ENCODE measurements at places on chromosomes 2 and 18.

- DNase-seq: no peak
These were observed 74.8 kb upstream of the SLC66A3 start for GRCh38 chr2:11080253-11081115.

DNA sequence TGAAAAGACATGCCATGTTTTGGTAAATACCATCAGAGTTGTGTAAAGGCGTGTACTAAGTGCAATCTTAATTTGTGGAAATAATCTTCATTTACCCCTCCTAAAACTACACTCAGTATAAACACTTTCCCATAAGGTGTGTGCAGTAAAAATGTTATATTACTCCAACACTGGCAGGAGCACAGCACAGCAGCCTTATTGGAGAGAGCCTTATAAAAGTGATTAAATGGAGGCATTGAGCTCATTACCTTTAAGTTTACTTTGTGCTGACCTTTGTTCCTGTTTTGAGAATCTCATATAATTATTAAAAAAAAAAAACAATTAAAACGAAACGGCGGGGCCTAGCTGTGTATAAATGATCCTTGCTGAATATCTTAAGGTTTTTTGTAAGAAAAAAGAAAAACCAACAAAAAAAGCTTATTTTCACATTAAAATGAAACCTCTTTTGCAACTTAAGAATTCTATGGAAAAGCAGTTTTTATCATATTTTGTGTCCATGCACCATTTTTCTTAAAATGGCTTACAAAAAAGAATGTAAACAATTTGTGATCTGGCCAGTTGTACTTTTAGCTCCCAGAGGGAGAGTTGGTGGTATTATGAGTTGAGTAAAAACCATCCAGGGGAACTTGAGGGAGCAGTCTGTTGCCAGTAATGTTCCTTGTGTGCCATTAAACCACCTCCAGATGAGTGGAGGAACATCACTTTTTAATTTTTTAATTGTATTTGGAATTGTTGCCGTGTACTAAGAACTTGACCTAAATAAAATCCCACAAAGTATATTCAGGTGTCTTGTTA is 103.4 kb downstream of the ABI2 start:
- DNase-seq: no peak

- DNase-seq: no peak
These were observed 2.3 kb downstream of the DCAF17 start for GRCh38 chr2:171436307-171436706.

GRCh38 chr2:159160412-159160811 is 126.1 kb downstream of the WDSUB1 start:
- DNase-seq: no peak

DNA sequence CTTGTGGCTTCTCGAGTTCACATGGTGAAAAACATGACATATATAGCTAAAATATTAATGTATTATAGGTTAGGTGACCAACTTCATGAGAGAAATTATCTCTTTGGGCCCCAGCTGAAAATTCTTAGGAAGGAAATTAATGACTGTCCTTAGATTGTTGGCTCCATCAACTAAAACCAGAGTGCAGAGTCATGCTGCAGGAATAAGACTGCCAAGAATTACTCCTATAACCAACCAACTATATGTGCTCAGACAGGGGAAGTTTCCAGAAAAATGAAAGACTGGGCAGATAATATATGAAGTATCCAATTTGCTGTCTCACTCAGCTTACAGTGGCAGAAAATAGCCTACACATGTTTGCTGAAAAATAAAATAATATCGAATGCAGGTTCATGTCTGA is 71.0 kb upstream of the TMEFF2 start:
- DNase-seq: no peak

DNA sequence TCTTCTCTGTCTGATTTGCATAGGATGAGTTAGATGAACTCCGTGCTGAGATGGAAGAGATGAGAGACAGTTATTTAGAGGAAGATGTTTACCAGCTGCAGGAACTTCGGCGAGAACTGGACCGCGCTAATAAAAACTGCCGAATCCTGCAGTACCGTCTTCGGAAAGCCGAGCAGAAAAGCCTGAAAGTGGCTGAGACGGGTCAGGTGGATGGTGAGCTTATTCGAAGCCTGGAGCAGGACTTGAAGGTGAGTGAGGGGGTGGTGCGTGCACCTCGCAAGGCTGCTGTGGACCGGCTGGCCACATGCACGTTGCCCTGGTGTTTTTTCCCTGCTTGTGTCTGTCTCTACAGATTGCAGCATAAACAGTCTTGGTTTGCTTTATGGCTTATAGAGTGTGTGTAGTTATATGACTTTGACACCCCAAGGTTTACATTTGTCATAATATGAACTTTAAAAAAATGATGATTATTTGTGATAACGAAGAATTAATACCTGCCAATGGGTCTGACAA is 13.1 kb downstream of the MTCL1 start:
- DNase-seq: no peak

GRCh38 chr2:3256157-3256556 is 121.5 kb downstream of the EIPR1 start:
- DNase-seq: no peak

DNA sequence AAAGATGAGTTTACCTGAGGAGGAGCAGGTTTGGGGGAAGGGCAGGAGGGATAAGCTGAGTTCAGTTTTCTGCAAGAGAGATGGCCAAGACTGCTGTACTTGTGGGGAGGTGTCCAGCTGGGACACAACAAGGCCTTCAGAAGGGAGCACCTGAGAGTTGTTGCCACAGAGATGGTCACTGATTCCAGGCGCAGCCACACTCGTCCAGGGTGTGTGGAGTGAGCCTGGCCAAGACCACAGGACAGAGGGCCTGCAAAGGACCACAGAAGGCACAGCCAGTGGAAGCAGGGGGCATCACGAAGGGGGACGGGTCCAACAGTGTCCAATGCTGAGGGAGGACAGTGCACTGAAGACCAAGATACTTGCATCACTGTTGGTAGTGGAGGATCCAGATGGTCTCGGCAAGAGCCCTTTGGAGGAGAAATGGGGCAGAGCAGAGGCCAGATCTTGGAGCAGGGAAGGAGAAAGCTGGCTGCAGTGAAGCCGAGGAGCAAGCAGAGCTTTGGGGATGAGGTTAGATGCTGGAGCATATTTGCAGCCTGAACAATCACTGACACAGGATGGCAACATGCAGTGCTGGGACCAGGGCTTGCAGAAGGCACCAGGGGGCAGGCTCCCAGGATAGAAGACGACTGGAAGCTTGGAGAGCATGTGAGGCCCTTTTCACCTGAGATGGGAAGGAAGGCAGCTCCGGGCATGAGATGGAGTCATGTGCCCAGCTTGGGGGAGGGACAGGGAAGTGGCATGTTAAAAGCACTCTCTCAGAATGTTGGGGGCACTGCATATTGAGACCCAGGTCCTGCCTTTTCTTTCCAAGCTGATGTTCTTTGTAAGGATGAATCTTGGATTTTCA is 214.0 kb downstream of the CYP26B1 start:
- no peak for DNase-seq

GRCh38 chr2:68176657-68177056 is 19.0 kb downstream of the PNO1 start:
- DNase-seq: no peak

GRCh38 chr2:195559431-195559914 is 97.6 kb upstream of the SLC39A10 start:
- DNase-seq: no peak

GRCh38 chr18:23451491-23451890 is 1.6 kb upstream of the RIOK3 start:
- no peak for DNase-seq

DNA sequence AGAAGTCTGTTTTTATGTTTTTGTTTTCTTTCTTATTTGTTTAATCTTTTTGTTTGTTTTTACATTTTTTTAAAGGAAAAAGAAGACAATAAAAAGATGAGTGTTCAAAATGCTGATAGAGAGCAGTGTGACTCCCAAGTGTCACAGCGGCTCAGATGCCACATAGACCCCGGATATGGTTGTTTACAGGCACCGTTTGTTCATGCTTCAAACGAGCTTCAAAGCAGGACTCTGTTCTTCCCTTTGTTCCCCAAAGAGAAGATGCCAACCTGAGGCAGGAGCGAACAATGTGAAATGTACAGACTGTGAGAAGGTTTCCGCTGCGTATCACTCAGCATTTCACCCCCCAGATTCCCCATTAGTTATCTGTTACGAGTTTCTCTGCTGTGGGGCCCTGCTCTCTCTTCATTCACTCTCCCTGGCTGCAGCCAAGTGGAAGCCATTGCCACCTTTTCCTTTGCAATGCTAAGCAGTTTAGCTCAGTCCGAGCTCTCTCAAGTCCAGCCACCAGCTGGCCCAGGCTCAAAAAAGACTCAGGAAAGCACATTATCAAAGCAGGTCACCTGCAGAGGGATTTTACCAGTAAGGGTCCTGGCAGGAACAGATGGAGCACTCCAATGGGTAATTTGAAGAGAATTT is 36.4 kb upstream of the PHLPP1 start:
- no peak for DNase-seq

- no peak for DNase-seq
These were observed 24.8 kb downstream of the KIF5C start for GRCh38 chr2:148899638-148900318.

DNA sequence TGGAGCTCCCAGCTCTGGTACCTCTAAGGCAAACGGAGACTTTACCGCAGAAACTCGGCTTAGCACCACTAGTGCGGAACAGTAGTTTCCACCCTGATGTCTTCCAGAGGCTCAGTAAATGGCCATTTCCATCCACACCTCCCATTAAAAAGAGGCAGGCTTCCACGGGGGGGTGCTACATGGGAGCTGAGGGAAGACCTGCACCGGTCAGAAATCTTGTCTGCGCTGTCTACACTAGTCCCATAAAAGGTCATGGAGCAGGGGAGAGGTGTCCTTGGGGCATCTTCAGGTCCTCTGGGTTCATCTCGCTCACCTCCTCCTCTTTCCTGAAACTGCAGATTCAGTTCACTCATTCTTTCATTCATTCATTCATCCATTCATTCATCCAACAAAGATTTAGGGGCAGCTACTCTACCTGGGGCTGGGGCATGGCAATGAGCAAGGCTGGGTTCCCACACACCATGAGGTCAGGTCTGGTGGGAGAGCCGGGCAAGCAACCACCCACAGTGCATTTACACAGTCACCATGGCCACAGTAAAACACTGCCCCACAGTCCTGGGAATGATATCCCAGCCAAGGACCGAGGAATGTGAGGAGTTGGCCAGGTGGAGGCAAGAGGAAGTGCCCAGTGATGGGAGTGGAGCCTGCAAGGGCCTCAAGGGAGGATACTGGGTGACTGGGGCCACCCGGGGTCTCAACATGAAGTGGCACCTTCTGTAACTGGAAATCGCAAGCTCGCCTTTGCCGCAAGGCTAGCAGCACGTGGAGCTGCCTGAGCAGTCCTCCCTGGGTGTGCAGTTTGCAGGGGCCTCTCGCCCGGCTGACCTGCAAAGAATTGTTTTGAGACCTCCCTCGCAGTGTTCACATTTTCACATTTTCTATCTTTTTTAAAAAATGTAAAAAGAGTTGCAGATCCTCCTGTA is 180.2 kb upstream of the RAB6C start:
- DNase-seq: no peak

DNA sequence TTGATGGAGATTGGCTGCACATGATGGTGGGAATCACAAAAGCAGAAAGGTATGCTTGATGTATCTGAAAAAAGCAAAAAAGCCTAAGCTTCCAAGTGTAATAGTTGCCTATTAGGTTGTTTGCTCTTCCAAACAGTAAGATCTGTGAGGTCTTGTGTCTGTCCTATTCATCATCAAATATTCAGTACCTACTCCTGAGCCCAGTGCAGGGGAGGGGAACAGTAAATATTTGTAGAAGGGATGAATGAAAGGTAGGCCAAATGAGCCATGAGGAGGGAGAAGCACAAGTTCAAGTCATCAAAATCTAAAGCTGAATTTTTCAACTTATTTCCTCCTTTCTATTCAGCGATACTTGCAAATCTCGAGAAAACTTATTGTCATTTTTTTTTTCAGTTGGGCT is 153.2 kb upstream of the ETAA1 start:
- DNase-seq: no peak

GRCh38 chr2:168165985-168166901 is 81.2 kb downstream of the STK39 start:
- no peak for DNase-seq

GRCh38 chr2:187194049-187194448 is 254.0 kb downstream of the CALCRL start:
- no peak for DNase-seq

GRCh38 chr2:231364961-231365810 is 30.3 kb upstream of the B3GNT7 start:
- DNase-seq: no peak

GRCh38 chr2:63661076-63661475 is 72.3 kb downstream of the MDH1 start:
- DNase-seq: no peak

DNA sequence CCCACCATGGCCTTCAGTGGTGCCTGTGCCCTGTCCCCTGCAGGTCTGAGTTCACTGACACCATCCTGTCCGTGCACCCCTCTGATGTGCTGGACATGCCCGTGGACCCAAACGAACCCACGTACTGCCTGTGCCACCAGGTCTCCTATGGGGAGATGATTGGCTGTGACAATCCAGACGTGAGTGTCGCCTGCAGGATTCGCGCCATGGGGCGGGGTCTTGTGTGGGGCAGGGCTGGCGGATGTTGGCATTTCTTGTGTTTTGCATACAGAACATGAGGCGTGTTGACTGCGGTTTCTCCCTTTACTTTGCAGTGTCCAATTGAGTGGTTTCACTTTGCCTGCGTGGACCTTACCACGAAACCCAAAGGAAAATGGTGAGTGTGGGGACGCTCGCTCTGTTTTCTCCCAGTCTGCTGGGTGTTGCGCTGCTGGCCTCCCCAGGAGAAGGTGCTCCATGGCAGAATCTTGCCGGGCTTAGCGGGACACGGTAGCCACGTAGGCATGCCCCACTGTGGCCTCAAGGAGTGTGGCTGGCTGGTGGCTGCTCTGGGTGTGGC is 11.5 kb upstream of the D2HGDH start:
- DNase-seq: no peak

- DNase-seq: no peak
These were observed 356.0 kb upstream of the GALNT5 start for GRCh38 chr2:156901373-156902031.

DNA sequence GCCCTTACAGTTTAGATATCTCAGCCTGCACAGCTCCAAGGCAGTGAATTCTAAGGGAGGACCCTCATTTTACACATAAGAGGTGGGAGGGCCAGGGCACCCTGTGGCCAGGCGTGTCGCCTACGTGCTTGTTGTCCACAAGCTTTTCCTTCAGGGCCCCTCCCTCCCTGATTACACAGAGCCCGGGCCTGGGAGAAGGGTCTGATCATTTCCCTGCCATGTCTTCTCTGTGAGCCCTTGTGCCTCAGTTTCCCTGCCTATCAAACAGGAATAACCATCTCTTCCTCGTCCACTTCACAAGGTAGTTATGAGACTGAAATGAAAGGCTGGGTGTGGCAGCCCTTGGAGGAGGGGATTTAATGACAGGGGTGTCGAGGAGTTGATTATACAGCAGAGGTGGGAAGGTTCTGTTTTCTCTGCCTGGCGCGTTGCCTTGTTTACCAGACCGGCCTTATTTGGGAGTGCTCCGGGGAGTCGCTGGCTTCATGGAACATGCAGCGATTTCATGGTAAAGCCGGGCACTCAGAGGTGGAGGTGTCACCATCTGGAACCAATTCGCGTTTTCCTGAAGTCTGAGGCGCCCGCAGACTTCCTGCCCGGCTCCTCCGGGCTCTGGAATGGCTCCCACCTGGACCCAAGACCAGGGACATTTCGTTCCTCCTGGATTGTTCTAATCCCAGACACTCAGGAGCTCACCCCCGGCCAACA is 208.9 kb downstream of the KLHL29 start:
- DNase-seq: no peak

- DNase-seq: no peak
These were observed 159.3 kb downstream of the CYRIA start for GRCh38 chr2:16506366-16506765.

- DNase-seq: no peak
These were observed 213.8 kb downstream of the BCL2 start for GRCh38 chr18:63105636-63106316.

GRCh38 chr2:145860083-145860482 is 1340.2 kb upstream of the ZEB2 start:
- no peak for DNase-seq
